ENCODE measurements at places on chromosomes 11 and 22. TPM values are rescaled to one million over a fixed set of nuclear protein-coding genes. Genes with fewer than 3 reads are reported as not detected.

The GSTT2B gene
- polyA plus RNA-seq: 8.5 TPM

- DNase-seq: no peak
These were observed 60.6 kb downstream of the NXPE2 start for GRCh38 chr11:114738954-114739353.

GRCh38 chr11:83292709-83293456 lies 6.7 kb upstream of the CCDC90B start:
- DNase-seq: no peak

The KRTAP5-2 gene
- polyA plus RNA-seq: not detected

- no peak for DNase-seq
These were observed 88.2 kb upstream of the LDLRAD3 start for GRCh38 chr11:35855671-35856070.

The WBP2NL gene
- 0.20 TPM for polyA plus RNA-seq

The IMMP1L gene
- polyA plus RNA-seq: 56.2 TPM

GRCh38 chr22:25716637-25717036 lies 25.4 kb upstream of the MYO18B start:
- DNase-seq: no peak

GRCh38 chr11:45161252-45162063 lies 15.0 kb downstream of the PRDM11 start:
- peak; percentile 42 for DNase-seq

The IFITM1 gene
- 235 TPM for polyA plus RNA-seq

GRCh38 chr11:113119074-113119473 lies 157.9 kb downstream of the NCAM1 start:
- no peak for DNase-seq

- DNase-seq: no peak
These were observed 54.5 kb downstream of the TRIM44 start for GRCh38 chr11:35717043-35717442.
